Pancreas (tissue), 10 donors: ENCODE measurements at places on chromosomes 11 and 22.

DNA sequence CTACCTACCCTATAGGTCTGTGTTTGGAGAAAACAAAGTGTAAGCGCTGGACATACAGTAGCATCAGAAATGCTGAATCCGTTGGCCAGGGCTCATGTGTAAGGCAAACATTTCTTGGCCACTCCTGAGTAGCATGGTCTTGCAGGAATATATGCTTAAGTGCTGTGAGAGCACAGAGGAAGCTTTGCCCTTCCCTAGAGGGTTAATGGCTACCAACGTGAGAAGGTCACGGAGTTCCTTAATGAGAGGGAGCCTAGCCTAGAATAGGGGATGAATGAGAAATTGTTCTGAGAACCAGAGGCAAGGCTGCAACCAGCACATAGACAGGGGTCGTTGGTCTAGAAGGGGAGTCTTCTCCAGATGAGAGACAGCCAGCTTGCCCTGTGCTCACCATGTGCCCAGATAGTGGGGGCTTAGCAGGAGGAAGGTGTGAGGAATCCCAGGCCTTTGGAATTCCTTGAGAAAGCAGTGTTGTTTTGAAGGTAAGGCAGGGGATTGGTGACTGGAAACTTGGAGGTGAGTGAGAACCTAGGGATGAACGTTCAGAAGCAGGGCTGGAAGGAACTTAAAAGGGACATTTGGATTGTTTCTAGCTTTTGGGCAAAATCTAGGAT is 29.5 kb downstream of the RCOR2 start:
- DNase-seq, result no peak

DNA sequence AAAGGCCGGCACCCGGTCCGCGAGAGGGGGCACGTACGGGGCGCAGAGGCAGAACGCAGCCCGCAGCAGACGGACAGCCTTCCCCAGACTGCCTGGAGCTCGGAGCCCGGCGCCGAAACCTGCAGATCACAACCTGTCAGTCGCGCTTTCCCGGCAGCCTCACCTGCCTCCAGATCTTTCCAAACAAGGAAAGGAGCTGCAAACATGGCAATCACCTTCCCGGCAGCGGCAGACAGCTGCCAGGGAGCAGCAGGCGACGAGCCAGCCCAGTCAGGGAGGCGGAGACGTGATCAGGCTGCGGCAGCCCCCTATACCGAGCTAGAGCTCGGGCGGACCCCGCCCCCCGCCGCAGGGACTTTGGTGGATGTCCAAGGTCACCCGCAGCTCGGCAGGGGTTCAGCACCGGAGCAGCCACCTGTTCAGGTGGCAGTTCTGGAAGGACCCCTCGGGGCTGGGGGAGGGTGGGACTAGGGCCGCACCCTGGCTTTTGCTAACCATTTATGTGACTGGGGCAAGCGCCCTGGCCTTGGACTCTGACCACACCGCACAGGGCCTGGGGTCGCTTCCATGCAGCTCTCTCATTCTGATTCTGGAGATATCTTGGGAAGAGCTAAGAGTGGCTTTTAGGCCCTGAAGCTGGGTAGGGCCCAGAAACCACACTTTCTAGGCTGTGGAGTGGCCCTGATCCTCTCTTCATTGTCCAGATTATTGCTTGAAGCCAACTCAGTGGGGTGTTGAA is 143.8 kb downstream of the NECTIN1 start:
- peak; percentile 49 for DNase-seq

GRCh38 chr22:39938509-39939111 is 21.6 kb upstream of the TMA7B start:
- no peak for DNase-seq

DNA sequence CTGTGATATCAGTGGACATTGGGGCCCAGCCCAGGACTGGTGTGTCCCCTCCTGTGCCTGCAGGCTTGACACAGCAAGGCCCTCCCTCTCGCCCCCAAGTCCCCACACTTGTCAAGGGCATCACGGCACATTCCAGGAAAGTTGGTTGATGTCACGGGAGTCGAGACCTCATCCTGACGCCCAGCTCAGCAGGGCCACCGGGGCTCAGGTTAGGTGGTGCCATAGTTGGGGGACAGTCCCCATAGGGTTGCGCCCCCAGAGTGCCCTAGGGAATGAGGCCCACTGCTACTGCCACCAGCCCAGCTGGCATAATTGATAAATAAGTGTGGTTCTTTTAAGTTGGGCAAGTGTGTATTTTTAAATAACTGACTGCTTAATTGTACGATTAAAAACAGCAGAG is 28.3 kb upstream of the GRAMD4 start:
- DNase-seq, result no peak

GRCh38 chr22:33688903-33689302 is 231.4 kb downstream of the LARGE1 start:
- DNase-seq, result no peak

DNA sequence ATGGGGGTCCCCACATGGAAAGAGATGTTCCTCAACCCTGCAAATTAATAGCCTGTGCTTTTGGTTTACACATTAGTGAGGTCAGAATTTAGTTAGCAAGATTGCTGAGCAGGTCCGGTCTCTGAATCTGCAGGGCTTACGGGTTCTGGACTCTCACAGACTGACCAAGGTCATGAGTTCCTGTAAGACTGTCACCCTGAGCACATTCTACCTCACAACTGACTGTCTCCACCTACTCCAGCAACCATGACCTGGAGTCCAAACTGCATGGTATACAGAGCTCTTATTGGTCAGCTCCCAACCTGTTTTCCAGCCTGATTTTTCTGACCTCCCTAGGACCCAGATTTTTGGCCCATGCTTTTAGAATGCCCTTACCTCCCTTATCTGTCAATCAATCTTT is 28.2 kb downstream of the DKK3 start:
- no peak for DNase-seq

DNA sequence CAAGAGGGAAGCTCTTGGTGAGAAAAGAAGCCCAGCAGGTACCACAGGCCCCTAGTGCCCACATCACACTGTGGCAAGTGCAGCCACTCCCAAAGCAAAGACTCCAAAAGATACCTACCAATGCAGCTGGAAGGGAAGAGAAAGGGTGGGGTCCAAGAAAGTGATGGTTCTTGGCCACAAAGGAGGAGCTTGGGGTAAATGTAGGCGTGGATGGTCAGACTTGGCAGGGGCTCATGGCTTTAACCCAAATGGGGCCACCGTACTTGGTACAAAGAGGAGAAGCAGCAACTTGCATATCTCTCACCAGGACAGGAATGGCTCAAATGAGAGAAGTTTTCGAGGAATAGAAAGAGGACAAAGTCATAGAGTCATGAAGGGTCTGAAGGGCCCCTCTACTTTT is 4.8 kb downstream of the MAP3K11 start:
- DNase-seq, result no peak

GRCh38 chr11:77207019-77207485 is 79.0 kb downstream of the MYO7A start:
- DNase-seq, result no peak

- no peak for DNase-seq
These were observed 4.4 kb upstream of the C11orf16 start for GRCh38 chr11:8937159-8937558.

DNA sequence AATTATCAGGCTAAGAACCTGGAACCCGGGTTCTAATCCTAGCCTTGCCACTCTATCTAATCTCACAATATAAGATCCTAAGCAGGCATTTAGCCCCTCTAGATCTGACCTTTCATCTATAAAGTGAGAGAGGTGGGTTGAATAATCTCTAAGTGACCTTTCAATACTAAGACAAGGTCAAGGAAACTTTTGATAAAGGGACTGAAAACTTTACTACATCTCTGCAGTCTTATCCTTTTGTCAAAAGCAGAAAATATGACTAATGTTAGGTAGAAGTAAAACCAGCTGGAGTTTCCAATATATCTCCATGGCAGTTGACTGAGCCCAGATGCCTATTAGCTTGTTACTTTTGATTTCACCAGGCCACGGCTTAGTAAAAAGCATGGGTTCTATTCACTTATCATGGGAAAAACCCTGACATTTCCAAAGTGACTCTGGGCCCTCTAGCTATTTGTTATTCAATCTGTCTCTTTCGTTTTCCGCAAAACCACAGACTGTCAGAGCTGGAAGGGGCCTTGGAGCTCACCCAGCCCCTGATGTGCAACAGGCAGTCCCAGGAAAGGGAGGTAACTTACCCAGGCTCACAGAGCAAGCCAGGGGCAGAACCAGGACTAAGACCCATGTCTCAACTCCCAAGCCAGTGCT is 75.8 kb downstream of the RAB30 start:
- DNase-seq, result no peak

GRCh38 chr11:45154276-45154675 is 7.8 kb downstream of the PRDM11 start:
- DNase-seq, result no peak

DNA sequence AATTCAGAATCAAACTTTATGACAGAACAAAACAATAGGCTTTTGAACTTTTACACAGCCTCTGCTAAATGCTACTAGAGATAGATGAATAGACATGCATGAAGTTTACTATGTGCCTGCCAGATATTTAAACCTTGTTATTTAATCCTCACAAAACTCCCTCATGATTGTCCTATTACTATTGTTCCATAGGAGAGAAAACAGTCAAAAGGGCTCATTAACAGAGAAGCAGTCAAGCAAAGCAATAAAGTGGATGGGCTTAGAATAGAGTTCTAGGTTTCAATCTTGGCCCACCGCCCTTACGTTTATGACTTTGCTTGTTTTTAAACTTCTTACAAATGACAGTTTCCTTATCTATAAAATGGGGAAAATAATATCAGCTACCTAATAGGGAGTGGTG is 12.9 kb downstream of the CWC15 start:
- no peak for DNase-seq

GRCh38 chr11:9280655-9281301 is 15.6 kb upstream of the DENND5A start:
- no peak for DNase-seq

DNA sequence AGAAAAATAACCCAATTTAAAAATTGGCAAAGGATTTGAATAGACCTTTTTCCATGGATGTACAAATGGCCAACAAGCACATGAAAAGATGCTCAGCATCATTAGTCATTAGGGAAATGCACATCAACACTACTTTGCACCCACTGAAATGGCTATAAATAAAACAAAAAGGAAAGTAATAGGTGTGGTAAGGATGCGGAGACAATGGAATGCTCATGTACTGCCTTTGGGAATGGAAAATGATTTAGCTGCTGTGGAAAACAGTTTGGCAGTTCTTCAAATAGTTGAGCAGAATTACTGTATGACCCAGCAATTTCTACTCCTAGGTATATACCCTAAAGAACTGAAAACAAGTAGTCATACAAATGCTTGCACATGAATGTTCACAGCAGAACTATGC is 37.4 kb downstream of the LARGE2 start:
- DNase-seq, result no peak

DNA sequence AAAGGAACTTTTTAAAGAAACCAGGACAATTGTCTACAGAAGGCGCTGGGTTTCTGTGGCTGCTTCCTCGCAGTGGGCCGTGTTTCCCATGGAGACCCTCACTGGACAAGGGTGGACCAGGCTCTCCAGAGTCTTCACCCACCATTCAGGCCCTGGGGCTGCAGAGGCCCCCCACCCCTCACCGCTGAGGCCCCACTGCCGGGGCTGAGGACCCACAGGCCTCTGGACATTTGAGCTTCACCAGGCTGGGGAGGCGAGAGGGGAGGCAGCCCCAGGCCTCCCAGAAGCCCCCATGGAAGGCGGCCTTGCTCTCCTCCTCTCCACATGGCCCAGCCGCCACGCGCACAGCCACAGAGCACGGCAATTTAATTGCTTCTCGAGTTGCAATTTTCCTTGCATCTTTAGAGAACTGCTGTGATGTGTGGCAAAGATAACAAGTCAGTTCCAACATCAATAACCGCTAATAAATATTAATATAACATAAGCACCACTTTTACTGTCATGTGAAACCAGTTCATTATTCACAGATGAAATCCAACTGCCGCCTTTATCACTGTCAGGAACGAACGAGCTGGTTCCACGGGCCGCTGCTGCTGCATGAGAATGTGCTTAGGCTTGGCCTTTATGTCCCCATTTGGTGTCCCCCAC is 81.0 kb downstream of the PHF21B start:
- DNase-seq, result peak; percentile 49

DNA sequence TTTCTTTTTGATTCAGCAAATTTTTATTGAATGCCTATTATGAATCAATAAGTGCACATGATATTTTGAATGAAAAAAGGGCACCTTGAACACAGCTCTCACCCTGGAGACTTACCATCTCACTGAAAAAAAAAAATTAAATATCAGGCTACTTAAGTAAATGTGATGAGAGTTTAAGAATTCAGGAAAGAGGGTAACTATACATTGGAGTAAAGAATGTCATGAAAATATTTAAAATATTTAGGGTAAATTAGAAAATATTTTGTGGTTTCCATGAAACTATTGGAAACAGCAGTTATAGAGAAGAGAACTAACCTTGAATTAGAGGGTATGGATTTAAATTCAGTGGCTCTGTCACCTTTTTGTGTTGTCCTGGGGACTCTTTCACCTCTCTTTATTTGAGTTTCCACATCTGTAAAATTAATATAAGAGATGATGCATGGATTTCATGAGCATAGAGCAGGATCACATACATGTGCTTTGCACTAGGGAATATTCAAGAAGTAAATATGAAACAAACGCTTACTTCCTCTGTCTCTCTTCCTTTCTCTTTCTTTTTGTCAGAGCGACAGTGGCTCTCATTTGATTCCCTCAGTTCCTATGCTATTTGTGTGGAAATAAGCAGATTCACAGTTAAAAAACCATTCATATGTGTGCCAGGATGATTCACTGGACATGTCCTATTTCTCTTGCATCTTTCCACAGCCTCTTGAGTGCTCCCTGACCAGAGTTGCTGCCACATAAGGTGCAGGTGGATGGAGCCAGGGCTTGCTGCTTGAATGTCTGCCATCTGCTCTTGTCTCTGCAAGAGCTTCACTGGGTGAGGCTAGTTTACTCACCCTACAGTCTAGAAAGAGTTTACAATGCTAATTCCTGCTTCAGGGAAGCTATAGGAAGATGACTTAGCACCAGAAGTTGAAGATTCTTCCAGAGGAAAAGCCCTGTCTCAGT is 533.1 kb downstream of the ETS1 start:
- DNase-seq, result no peak

GRCh38 chr11:60367009-60367408 is 11.3 kb upstream of the MS4A7 start:
- DNase-seq, result no peak

DNA sequence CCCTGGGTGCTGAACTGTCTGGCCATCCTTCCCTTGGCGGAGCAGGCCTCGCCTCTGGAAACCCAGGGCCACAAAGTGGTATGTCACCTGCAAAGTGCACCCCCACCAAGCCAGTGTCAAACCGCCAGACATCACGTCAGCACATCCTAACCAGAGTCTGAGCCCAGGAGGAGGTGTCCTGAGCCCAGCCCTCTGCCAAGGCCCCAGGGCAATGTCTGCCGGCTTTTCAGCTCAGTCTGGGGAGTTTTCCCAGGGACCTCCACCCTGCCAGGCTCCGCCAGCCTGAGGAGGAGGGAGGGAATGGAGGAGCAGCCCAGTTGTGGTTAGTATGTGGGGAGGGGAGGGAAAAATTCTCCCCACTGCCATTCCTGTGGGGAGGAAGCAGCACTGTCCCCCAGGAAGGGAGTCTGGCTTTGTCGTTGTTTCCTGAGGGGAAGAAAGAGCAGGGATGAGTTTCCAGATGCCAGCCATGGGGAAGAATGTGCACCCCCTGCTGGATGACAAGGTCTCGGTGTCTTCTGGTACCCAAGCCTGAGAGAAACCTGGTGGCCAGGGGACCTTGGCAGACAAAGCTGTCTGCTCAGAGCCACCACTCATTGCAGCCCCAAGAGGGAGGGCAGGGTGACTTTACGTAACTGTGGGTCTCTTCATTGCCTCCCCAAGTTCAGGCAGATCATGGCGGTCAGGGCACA is 81.4 kb upstream of the CD82 start:
- DNase-seq, result no peak
